Bronchial epithelial cell (primary cell): ENCODE measurements at places on chromosomes 5 and 9. TPM values are rescaled to one million over a fixed set of nuclear protein-coding genes. Genes with fewer than 3 reads are reported as not detected.

DNA sequence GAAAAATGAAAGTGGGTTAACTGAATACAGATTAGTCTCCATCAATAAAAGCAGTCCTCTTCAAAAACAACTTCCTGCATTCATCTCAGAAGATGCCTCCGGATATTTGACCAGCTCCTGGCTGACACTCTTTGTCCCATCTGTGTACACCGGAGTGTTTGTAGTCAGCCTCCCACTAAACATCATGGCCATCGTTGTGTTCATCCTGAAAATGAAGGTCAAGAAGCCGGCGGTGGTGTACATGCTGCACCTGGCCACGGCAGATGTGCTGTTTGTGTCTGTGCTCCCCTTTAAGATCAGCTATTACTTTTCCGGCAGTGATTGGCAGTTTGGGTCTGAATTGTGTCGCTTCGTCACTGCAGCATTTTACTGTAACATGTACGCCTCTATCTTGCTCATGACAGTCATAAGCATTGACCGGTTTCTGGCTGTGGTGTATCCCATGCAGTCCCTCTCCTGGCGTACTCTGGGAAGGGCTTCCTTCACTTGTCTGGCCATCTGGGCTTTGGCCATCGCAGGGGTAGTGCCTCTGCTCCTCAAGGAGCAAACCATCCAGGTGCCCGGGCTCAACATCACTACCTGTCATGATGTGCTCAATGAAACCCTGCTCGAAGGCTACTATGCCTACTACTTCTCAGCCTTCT lies 16.6 kb downstream of the F2R start:
- no peak for DNase-seq

GRCh38 chr5:133938929-133939328 lies 29.5 kb downstream of the C5orf15 start:
- no peak for DNase-seq

GRCh38 chr5:96664669-96665068 lies 2.5 kb downstream of the CAST start:
- no peak for DNase-seq

- no peak for DNase-seq
These were observed 376.1 kb downstream of the EFNA5 start for GRCh38 chr5:107294669-107295068.

- no peak for DNase-seq
These were observed 71.5 kb downstream of the NR3C1 start for GRCh38 chr5:143331956-143332355.

DNA sequence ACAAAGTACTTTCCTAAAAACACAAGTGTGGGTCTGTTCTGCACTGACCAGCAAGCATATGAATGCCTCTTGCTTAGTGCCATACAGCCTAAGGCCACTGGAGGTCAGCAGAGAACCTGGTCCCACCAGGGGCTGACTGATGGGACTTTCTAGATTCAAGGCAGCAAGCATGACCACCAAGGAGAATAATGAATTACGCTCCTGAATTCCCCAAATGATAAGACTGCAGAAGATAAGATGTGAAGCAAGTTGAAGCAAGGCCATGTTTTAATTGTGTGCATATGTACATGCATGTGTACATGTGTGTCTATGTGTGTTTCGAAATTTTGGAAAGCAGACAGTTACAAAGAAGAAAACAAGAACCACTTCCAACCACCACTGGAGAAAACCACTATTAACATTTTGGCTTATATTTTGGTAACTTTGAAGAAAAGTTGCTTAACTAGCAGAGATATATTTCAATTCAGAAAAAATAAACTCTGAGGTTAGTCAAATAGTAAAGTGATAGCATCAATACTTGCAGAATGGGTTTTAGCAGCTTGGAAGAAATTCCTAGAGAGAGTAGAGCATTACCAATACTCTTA lies 70.5 kb downstream of the ERP44 start:
- DNase-seq = peak; percentile 68

GRCh38 chr5:104080646-104081175 lies 518.1 kb upstream of the NUDT12 start:
- DNase-seq = no peak

DNA sequence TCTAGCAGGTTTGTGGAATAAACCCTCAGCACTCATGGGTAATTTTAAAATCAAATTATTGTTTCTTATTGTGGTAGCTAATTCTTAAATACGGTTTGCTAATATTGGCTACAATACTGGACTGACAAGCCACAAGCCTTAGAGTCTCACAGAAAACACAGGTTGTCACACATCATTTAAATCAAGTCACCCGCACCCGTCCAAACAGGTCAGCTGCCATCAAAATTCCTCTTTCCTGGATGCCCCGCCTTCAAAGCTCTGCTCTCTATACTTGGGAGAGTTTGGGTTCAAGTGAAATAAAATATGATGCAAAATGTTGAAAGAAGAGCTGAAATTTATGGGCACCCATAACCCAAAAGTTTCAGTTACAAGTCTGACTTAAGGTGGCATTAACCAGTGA lies 12.3 kb upstream of the SUSD1 start:
- DNase-seq = no peak

- DNase-seq = no peak
These were observed 191.9 kb downstream of the C9orf50 start for GRCh38 chr9:129428864-129429577.

DNA sequence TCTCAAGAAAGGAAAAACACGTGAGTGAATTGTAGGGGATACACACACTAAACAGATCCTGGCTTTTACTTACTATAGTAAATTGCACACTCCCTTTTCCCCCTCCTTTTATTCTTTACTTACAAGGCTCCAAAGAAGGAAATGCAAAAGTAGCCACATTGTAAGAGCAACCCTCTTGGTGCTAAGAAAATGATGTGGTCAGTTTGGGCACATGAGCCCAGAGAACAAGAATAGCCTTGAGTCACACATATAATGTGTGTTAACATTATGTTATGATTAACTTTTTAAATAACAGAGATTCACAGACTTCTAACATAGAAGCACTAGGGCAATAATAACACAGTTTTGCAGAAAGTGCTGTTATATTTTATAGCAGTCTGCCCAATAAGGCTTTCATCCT lies 48.5 kb downstream of the PCSK5 start:
- no peak for DNase-seq

- no peak for DNase-seq
These were observed 79.6 kb downstream of the CETN3 start for GRCh38 chr5:90329911-90330310.

DNA sequence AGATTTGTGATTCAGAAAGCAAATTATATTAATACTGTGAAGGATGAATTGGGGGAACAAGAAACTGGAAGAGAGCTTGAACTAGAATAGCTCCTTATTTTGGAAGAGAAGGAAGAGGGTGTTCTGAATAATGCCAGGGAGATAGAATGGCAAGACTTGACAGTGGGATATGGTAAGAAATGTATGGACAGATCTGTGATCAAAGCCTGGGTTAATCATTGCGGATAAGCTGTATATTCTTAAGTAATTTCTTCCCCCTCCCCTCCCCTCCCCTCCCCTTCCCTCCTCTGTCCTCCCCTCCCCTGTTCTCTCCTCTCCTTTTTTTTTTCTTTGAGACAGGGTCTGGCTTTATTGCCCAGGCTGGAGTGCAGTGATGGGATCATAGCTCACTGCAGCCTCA lies 10.1 kb upstream of the IL6ST start:
- DNase-seq = no peak

GRCh38 chr9:129514891-129515290 lies 106.0 kb downstream of the C9orf50 start:
- no peak for DNase-seq

GRCh38 chr9:19967888-19968459 lies 179.1 kb upstream of the SLC24A2 start:
- no peak for DNase-seq

GRCh38 chr5:5954275-5954598 lies 424.1 kb downstream of the MED10 start:
- DNase-seq = no peak

DNA sequence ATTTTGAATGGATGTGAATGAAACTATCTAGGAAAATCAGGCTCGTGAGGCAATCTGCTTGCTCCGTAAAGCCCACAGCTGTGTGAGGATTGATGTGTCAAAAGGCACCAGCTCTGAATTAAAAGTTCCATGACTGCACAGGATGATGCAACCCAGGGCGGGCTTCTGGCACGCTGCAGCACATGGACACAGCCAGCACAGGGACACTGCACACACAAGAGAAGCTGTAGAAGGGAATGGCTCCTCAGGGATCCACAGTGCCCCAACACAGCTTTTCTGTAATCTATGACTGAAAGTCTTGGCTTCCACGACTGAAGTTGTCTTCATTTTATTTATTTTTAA lies 151.0 kb downstream of the GCNT1 start:
- no peak for DNase-seq

DNA sequence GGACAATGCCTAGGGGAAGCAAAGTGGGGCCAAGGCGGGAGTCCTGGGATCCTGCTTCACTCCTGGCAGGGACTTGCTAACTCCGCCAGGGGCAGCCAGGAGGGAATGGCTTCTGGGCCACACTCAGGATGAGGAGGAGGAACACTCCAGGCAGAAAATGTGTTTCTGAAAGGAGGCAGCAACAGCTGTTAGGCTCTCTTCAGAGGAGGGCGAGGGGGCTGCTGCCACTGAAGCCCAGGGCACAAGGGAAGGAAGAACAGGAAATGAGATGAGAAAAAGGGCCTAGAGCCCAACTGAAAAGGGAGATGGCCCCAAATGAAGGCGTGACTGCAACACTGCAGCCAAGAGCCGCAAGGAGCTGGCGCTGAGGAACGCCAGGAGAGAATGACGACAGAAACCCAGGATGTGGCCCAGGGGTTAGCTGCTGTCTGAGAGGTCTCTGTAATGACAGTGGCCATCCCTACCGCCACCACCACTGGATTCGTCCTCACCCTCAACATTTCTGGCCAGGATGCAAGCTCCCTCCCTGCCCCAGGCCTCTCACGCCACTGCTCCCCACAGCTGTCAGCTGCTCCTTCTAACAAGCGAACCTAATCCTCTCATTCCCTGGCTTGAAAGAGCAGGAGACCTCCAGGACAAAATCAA lies 15.8 kb downstream of the PSMB7 start:
- DNase-seq = no peak

- no peak for DNase-seq
These were observed 80.8 kb downstream of the SIL1 start for GRCh38 chr5:139117342-139117884.

DNA sequence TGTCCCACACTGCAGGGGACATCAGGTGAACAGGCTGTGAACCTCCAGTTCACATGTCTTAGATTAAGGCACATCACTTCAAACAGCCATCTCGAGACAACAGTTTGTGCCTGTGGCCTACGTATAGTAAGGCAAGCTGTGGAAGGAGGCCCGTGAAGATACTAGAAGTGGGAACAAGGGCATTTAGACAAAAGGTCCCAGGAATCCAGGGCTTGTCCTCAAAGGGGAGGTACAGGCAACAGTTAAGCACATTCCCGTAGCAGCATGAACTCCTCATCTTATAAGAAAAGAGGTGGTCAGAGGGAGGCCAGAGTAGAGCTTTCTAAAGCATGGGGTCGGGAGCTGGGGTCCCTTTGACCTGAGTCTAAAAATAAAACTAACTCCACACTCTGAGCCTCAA lies 122.5 kb upstream of the TRPM3 start:
- no peak for DNase-seq

GRCh38 chr9:107708791-107709190 lies 219.2 kb upstream of the KLF4 start:
- DNase-seq = no peak

DNA sequence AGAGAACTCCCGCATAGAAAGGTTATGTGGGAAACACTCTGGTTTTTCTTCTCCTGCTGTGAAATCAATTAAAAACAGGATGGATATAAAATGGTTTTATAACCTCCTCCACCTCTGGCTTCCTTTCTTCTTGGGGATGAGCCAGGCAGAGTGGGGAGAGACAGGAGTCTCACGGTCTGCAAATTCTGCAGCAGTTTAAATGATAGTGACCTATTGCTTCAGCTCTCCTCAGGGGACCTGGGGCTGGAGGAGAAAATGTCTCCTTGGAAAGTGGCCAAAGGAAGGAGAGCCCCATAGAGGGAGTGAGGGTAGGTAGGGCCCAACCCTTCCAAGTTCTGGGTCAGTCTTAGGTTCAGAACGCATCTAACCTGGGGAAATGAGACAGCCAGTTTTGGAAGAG lies 118.8 kb downstream of the MTX3 start:
- no peak for DNase-seq

- peak; percentile 32 for DNase-seq
These were observed 209.0 kb downstream of the CSNK1G3 start for GRCh38 chr5:123720955-123721354.

GRCh38 chr9:93488244-93488643 lies 34.9 kb upstream of the FAM120AOS start:
- DNase-seq = no peak

DNA sequence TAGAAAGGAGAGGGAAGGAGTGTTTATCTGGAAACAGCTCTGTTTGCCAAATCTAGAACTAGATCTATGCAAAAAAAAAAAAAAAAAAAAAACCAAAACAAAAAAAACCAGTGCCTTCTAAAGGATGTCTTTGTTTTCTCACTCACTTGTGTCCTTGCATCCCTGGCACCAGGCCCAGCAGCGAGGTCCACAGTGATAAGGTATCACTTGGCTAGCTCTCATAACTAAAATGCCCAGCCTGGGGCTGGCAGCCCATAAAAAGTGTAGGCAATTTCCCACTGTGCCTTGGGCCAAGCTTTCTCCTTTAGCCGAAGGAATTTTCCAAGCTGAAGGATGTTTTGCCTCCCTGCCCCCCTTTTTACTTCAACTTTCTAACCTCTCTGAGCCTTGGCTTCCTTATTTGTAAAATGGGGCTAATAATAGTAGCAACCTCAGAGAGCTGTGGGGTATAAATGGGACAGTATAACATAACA lies 20.8 kb downstream of the RGS3 start:
- no peak for DNase-seq

- DNase-seq = no peak
These were observed 702 bp upstream of the PRELID2 start for GRCh38 chr5:145835848-145836239.

- DNase-seq = peak; percentile 92
These were observed 55.9 kb downstream of the UGCG start for GRCh38 chr9:111952559-111952958.

- DNase-seq = peak; percentile 50
These were observed 25.0 kb upstream of the F2R start for GRCh38 chr5:76690704-76691466.

DNA sequence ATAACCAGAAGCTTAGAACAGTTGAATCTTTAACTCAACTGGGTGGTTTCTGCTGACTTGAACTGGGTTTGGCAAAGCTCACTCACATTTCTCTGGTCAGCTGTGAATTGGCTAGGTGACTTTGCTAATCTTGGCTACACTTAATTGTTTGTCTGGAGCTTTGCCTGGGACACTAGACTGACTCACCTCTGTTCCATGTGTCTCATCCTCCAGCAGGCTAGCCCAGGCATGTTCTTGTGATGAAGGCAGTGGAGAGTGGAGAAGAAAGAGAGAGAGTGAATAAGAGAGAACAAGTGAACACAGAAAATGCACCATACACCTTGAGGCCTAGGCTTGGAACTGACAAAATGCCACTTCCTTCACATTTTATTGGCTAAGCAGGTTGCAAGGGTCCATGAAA lies 32.6 kb downstream of the SPATA31D1 start:
- DNase-seq = peak; percentile 99

The PCDHGB7 gene
- 1.3 and 3.3 TPM in 2 replicates for total RNA-seq

The SOX30 gene
- under 0.01 TPM in 1 of 2 replicates, not detected in the other for total RNA-seq

The GPBP1 gene
- 84.2 and 87.3 TPM in 2 replicates for total RNA-seq

The SLC6A7 gene
- total RNA-seq = not detected in 2 replicates

The PRDM9 gene
- total RNA-seq = under 0.01 TPM in 1 of 2 replicates, not detected in the other

The C6 gene
- not detected in 2 replicates for total RNA-seq

The PCDHB10 gene
- 0.13 and 0.26 TPM in 2 replicates for total RNA-seq

The EPB41L4A gene
- 5.3 and 8.3 TPM in 2 replicates for total RNA-seq

The ALDH7A1 gene
- 44.2 and 46.7 TPM in 2 replicates for total RNA-seq

The CENPH gene
- total RNA-seq = 3.3 and 5.0 TPM in 2 replicates

The PCDHGB6 gene
- total RNA-seq = 0.53 and 1.5 TPM in 2 replicates
